ENCODE measurements at places on chromosomes 4 and X.

DNA sequence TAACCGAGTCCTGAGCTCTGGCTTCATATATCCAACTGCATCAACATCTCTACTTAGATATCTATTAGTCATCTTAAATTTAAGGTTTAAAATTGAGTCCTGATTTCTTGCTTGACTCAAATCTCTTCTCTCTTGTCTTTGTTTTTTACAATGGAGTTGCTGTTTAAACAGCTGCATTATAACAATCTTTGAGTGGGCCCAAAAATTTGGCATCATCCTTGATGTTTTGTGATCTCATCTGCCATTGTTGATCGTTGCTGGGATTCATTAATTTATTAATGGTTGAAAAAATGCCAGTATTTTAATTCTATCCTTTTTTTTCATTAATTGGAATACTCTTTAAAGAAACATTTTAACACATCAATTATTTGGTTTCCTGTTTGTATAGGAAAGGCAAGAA lies 82.2 kb downstream of the STIM2 start:
- DNase-seq = no peak

GRCh38 chr4:139935911-139936310 lies 218.1 kb downstream of the MAML3 start:
- no peak for DNase-seq

- DNase-seq = no peak
These were observed 77.3 kb downstream of the CXXC4 start for GRCh38 chr4:104417357-104417882.

GRCh38 chr4:72935462-72935861 lies 134.1 kb downstream of the COX18 start:
- no peak for DNase-seq

GRCh38 chr4:6313216-6313615 lies 43.6 kb downstream of the WFS1 start:
- no peak for DNase-seq

GRCh38 chrX:10433296-10433965 lies 187.0 kb downstream of the MID1 start:
- no peak for DNase-seq

GRCh38 chr4:122003335-122003734 lies 51.5 kb upstream of the TRPC3 start:
- DNase-seq = no peak

GRCh38 chrX:37677243-37677642 lies 8.3 kb upstream of the XK start:
- no peak for DNase-seq

Measured in NK-92 treated with Interleukin-12 subunit alpha and Interleukin-12 subunit beta, amount 100 ng/mL, for 24 hours (cell line).